ENCODE measurements at places on chromosomes 3 and 15.

GRCh38 chr15:46174122-46174521 lies 539.3 kb downstream of the SQOR start:
- no peak for DNase-seq

DNA sequence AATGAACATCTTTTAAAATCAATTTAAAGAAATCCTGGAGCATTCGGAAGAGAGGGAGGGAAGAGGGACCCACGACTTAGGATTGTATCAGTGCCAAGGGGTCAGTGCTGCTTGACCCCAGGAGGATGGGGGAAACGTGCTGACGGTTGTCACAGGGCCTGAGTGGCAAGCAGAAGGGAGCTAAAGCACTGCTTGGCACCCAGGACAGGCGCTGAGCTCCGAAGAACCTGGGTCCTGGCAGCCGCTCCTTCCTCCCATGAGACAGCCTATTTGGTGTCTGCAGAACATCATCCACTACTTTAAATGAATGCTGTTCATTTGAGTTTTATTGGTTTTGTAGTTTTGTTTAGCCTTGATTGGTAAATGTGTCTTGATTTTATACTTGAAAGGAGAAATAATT lies 54.5 kb downstream of the RGMA start:
- DNase-seq = no peak

GRCh38 chr3:3180456-3180855 lies 965 bp upstream of the CRBN start:
- no peak for DNase-seq

DNA sequence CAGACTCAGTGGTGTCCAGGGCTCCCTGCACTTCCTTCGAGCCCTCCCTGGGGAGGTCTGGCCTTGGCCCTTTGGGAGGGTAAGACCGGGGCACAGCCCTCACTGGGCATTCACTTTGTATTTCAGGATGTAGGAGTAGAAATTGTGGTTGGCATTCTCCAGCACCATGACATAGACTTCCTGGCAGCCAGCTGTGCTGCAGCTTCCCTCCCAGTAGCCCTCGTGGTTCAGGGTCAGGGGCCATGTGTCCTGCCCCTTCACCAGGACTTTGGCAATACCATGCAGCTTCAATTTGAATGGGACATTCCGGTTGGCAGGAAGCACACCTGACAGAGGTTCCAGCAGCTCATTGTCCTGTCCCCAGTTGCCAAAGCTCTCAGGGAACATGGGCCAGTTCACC lies 47.3 kb downstream of the KY start:
- DNase-seq = no peak

DNA sequence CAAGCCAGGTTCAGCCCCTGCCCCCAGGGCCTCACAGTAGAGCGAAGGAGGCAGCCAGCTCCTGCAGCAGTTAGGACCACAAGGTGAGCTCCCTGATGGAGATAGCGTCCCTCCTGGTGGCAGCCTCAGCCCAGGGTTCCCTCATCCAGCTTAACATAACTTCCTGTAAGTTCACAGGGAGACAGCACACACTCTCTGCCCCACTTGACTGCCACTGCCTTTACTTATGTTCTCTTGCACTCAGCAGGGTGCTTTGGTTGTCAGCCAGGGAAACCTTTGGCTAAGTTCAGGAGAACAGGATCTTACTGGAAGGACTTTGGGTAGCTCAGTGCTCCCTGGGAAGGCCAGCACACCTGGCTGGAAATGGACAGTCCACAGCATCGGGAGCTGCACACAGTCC lies 10.9 kb downstream of the KBTBD13 start:
- no peak for DNase-seq

DNA sequence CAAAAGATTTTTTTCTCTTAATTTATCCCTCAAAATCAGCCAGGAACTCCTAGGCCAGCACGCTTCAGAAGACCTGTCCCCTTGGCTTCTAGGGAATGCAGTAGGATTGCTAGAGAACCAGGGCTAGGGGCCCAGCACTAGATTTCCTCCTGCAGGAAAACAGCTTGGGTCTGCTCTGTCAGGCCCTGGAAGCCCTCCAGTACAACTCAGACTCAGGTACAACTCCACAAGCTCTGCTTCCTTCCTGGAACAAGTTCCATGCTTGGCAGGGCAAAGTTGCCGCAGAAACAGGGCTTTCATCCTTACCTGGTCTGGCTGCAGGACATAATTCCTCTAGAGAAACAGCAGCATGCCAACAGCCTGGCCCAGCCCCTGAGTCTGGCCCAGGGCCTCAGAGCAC lies 96.1 kb upstream of the CTNNB1 start:
- DNase-seq = no peak

GRCh38 chr15:50280271-50280670 lies 14.7 kb upstream of the HDC start:
- no peak for DNase-seq

DNA sequence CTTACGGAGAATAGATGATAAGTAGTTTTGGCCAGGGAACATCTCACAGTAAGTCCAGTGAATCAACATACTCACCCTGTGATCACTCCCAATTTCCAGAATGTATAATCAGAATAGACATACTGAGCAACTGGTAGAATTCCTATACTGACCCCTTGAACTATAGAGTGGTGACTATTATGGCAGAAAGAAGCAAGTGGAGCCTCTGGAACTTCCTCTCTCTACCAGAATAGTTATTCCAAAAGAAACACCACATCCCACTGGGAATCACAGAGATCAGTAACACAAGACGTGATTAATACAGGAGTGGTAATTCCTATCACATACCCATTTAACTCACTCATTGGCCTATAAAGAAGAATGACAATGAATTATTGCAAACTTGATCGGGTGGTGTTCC lies 50.1 kb upstream of the TRIM42 start:
- DNase-seq = no peak

DNA sequence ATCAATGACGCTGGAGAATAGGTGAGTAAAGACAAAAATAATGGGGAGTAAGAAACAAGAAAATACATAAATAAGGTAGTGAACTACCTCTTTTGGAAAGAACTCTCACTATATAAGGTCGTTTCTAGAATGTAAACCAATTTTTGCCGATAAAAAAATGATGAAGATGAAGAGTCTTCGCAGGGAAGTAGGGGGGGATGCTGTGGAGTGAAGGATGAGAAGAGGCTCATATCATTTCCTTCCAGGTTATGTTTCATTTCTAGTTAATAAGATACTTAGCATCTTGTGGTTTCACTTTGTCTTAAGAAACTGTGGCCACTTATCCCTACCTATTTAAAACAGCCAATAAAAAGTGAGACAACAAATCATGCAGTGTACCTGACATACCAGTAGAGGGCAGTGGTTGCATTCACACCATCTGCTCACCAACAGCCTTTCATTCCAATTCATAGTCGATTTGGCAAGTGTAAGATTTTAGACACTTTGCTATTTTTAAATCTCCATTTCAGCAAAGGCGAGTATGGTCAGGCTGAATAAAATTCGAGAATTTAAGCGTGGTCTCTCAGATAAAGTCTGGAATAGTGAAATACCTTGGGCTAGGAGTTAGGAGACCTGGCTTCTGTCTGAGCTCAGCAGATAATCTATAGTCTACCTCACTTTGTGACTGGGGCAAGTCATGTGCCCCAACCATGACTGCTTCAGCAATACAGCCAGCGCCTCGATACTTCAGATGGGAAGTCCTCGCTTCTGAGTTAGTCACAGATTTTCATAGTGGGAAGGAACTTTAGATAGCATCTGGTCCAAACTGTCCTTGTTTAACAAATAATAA lies 28.9 kb upstream of the ICE2 start:
- peak; percentile 79 for DNase-seq

GRCh38 chr3:178982137-178982536 lies 89.5 kb downstream of the ZMAT3 start:
- no peak for DNase-seq

DNA sequence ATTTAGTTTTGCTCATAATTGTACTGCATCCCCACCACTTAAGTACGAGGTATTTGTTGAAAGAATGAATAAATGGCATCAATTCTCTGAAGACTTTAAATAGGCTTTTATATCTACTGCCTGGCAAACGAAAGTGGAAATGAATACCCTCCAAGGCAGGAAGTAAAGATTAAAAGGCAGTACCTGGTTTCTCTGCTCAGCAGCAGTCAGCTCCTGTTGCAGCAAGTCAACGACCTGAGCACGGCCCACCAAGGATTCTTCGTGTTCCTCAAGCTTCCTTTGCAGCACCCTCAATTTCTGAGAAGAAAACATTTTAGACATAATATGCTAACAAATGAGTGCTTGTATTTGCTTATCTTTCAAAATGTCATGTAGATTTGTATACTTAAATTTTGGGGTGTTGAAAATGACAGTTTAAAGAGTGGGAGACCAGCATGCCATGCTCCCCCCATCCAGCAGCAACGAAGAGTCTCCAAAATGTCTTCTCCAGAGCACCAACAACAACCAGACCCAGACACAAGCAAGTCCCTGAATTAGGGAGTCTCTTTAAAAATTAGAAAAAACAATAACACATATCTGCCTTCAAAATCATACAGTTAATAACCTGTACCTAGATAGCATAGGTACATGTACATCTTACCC lies 31.2 kb downstream of the GOLGB1 start:
- no peak for DNase-seq

GRCh38 chr15:43275740-43276562 lies 9.2 kb upstream of the TGM5 start:
- DNase-seq = no peak

GRCh38 chr15:101052031-101052620 lies 133.0 kb downstream of the LRRK1 start:
- DNase-seq = no peak

DNA sequence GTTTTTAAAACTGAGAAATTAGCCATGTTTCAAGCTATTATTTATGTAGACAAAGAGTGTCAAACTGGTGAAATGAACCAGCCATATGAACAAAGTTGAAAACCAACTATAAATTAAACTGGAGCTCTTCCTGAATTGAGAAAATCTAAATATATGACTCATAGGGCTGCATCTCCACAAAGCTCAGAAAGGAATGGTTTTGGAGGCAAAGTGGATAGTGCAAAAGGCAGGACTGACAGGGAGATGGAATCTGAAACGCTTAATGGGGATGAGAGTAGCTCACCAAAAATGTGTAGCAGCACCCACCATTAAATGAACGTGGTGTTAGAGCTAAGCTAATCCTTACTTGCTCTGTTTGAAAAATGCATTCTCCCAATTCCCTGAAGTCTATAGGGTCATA lies 1066.0 kb downstream of the AGBL1 start:
- DNase-seq = peak; percentile 17

DNA sequence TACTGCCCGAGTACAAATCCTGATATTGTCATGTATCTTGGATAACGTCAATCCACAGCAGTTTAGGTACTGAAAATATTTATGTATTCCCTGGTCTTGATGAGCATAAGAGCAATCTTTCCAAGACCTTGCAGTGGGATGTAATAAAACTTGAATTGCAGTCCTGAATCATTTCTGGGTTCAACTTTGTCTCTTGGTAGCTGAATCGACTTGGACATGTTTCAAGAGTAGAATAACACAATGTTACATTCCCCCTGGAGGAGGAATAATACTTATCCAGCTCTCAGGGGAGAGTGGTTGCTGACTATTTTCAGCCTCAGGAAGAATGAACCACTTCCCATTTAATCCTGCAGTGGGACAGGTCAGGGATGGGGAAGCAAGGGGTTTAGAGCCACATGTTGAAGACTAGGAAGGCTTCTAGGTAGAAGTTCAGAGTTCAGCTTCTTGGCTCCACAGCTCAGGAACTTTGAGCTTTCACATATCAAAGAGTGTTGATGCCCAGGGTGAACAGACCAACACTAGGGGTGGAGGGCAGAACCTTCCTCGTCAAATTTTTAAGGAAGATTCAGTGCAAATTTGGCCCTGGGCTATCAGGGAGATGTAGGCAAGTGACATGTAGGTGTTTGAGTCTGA lies 43.4 kb upstream of the GPD1L start:
- no peak for DNase-seq

DNA sequence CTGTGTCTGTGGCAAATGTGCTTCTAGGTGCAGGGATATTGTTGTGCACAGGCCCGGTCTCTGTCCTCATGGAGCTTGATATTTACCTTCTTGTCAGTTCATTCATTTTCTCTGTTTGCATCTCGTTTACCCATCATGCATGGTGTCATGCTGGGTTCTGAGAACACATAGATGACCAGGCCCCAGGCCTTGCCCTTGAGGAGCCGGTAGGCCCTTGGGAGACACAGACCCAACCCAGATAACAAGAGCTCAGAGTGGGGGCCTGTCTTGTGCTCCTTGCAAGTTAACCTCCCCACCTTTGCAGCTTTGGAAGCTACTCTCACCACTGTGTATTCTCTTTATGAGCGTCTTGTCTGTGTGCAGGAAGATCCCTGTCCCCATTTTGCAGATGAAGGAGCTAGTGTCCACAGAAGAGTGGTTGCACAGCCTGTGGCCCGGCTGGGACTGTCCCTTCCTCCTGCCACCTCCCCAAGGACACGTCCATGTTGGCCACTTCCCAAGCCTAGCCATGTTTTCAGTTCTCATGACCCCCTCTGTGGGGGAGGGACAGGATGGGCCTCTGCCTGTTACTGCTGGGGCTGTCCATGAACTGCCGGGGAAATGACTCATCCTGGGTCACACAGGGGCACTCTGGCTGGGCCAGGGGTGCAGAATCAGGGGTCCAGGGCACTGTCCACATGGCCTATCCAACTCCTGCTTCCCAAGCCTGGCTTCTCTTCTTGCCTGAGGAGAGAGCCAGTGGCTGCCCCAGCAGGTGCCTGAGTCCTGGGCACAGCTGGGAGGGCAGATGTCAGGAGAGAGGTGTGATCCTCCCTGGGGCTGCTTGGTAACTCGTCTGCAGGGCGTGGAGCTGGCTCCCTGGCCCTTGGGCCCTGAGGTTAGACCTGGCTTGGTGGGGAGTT lies 3.4 kb downstream of the SNX33 start:
- no peak for DNase-seq

GRCh38 chr3:32781211-32781968 lies 36.4 kb upstream of the TRIM71 start:
- DNase-seq = peak; percentile 82

DNA sequence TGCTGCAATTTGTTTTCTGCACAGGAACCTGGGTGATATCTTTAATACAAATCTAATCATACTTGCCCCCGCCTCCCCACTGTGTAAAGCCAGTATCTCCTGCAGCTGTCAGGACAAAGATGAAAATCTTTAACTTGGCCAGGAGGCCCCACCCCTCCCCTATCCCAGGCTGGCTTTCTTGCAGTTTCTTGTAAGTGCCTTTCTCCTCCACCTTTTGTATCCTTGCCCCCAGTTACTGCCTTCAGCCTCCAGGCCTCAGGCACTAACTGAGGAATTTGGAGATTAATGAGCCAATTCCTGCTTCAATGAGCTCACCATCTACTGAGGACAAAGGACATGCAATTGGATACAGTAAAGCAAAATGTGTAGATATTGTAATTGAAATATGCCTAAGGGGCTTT lies 6.5 kb downstream of the GCSAM start:
- DNase-seq = no peak

DNA sequence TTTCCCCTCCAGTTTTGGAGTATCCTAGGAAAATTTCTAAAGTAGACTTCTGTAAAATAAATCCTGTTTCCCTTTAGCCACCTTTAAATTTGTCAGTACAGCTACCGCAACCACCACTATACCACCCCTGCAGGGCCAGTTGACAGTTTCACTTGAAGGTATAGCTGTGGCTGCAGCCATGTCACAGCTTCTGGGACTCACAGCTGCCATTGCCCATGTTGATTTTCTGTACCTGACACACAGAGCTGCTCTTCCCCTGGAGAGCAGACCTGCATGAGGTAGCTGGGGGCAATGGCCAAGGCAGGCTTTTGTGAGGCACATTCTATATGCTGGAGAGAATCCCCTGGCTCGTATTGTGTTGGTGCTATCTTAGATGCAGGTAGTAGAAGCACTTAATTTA lies 345.4 kb downstream of the LRTM1 start:
- no peak for DNase-seq
